ENCODE measurements at places on chromosomes 5 and 9.

- no peak for DNase-seq
Measured at GRCh38 chr5:164073081-164073480, 567.7 kb downstream of the MAT2B start.

DNA sequence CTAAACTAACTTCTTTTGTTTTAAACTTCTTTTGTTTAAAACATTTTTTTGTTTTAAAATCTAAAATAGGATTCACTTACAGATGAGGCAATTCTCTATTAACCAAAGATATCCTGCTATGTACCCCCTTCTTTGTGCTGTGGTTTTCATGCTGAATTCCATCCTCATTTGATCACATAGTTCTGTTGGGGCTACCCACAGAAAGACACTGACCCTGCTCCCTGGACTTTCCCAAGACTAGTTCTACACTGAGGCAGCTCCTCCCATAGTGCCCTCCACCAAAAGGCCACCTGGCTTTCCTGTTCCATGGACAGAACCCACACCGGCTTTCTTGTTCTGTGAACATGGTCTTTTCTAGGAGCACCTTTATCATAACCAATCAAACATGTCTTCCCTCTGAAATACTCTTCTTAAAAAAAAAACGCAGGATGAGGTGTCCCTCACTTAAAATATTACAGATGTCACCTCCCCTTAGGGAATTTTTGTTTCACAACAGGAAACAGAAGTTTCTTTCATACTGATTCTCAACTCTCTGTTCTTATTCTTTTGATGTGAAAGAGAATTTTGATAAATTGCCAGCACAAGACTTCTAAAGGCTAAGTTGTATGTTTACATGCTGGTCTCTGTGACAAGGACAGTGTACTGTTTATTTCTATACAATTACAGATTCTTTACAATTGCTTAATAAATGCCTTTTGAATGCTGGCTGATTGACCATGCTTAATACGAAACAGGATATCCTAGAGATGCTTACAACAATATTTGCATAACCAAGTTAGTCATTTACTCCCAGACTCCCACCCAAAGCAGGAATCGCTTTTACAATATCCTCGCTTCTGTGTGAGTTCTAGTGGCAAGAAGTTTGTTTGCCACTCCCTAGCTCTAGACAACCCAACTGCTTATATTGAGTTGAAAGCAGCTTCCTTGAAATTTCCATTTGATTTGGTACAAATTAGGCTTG lies 300.4 kb downstream of the DTWD2 start:
- no peak for DNase-seq

DNA sequence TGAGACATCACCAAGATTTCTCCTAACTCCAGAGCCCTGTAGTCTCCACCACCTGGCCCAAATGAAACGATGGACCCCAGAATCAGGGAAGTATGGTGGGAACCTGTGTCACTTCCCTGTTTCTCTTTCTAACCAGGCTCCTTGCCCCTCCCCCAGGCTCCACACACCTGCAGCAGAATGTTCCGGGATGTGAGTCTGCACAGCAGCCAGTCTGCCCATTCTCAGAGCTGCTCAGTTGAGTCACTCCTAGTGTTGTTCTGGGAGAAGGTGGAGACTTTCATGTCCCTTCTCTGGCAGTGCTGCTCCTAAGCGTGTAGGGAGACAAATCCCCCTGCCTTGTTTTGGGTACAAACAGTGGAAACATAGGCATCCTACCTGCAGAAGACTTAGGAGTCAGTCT lies 76.0 kb upstream of the XPA start:
- DNase-seq, result no peak

DNA sequence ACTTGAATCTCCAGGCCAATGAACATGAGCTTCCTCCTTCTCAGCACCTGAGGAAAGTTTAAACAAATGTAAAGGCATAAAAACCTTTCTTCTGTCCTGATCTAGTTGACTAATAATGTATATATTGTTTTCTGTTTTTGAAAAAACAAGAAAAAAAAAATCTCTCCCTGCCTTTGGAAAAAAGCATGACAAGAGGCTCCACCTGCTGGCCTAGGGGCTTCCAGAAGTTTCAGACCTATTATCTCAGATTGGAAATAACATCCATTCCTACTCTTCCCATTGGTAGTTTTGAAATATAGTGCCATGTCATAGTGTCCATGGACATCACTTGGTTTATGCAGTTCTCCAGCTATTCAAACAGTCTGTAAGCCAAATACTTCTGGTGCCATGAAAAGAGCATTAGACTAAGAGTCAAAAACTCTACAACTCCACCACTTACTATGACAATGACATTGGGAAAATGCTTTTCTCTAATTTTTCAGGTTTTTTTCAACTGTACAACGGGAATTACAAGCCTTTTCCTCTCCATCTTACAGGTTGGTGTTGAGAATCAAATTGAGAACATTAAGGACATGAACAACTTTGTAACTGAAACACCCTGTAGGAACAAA lies 409.6 kb upstream of the MPDZ start:
- no peak for DNase-seq

Data from C1 segment of cervical spinal cord (tissue), 14 donors.